Stimulated activated naive CD8-positive, alpha-beta T cell treated with anti-CD3 and anti-CD28 coated beads, Interleukin-15, amount 100 ng/mL, for 72 hours (primary cell): ENCODE measurements at places on chromosomes 16 and 17.

DNA sequence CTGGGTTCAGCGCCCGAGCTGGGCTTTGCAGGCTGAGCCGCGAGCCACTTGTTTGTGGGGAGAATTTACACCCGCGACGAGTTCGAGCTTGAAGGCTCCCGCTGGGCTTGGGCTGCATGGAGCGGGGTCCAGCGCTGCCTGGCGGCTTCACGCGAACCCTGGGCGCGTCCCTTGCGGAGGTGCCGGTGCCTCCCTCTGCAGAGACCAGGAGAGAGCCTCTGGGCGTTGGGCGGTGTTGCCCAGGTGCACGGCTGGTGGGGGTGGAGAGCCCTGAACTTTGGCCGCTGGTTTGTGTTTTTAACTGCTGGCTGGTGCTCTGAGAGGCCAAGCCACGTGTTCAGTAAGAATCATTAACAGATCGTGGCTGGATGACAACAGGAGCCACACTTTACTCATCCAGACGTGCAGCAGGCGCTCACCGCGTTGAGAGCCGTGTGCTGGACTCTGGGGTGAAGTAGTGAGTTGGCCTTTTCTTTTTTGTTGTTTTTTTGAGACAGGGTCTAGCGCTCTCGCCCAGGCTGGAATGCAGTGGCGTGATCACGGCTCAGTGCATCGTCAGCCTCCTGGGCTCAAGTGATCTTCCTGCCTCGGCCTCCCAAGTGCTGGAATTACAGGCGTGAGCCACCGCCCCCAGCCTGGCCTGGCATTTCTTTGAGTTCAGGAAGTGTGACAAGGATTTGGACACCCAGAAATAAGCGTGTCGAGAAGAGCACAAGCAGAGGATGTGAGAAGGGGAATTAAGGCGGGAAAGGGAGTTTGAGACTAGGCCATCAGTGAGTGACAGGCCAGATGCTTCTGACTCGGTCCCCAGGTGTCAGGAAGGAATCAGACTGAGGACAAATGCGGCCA, 827 bp downstream of the CDK10 start:
- no peak for DNase-seq

DNA sequence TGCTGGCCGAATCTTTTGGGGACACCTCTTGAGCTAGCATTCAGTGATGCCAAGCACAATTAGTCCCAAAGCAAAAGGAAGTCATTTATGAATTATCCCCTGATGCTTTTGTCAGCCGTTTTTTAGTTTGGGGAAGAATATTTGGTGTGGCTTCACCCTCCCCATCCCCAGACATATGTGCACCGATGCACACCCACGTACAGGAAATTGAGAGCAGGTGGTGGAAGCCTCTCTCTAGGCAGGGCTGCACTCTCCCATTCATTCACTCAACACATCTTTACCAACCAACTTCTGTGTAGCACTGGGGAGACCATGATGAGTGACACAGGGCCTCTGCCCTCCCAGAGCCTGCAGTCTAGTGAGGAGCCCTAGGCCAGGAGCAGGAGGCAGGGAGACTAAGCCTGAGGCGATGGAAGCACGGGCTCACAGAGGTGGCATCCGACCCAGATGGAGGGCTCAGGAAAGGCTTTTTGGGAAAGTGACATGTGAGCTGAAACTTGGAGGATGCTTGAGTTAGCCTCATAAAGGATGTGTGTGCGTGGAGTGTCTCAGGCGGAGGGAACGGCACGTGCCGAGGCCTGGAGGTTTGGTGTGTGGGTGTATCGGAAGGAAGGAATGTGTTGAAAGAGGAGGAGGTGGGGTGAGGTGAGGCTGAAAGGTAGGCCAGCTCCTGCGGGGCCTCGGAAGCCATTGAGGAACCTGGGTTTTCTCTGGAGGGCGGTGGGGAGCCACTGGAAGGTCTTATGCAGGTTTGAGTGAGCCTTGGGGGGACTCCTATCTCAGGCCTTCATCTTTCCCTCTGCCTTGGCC, 43.8 kb downstream of the PSME3IP1 start:
- no peak for DNase-seq

- DNase-seq: no peak
These were observed 282.4 kb upstream of the EEF2KMT start for GRCh38 chr16:5379954-5380353.

- no peak for DNase-seq
These were observed 265.3 kb downstream of the SEC14L1 start for GRCh38 chr17:77405867-77406732.

DNA sequence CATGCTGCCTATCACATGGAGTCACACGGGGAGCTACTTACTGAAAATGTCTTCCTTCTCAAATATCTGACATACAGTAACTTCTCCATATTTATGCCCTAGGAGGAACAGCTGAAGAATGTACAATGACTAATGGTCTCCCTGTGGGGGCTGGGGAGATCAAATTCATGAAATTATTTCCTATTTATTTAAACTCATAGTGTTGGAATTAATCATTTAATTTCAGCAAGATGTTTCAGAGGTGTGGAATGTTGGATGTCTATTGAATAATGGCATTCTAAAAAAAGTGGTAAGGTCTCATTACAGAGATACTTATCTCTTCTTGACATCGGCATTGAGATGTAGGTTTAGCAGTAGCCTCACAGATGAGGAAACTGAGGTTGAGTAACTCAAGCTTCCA, 214.3 kb upstream of the CDH11 start:
- DNase-seq: no peak

DNA sequence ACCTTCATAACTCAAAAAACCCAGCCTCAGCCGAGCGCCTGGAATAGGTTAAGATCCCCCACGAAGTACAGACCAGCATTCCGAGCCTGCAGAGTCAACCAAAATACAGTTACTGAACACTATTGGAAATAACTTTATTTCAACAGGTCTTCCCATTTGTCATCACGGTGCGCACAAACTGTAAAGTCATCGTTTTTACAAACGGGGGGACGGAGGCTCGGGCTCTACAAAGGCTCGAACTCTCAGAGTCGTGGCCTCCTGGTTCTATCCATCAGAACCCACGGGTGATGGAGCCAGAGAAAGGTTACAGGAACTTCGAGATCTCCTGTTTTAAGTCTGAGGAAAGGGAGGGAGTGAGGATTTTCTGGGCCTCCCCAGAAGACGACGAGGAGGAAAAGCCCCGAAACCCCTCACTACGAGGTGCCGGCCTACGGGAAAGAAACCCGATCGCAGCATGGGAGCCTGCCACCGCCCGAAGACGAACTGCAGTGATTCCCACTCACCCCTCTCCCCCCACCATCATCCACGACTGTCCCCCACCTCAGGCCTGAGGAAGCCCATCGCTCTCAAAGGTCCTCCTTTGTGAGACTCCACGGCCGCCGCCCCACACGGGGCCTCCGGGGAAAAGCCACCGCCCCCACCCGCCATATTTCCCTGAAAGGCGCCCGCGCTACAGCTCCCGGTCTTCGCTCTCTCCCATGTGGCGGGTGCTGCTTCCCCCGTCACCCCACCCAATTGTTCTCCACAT, 917 bp downstream of the YWHAE start:
- DNase-seq: peak; percentile 23

DNA sequence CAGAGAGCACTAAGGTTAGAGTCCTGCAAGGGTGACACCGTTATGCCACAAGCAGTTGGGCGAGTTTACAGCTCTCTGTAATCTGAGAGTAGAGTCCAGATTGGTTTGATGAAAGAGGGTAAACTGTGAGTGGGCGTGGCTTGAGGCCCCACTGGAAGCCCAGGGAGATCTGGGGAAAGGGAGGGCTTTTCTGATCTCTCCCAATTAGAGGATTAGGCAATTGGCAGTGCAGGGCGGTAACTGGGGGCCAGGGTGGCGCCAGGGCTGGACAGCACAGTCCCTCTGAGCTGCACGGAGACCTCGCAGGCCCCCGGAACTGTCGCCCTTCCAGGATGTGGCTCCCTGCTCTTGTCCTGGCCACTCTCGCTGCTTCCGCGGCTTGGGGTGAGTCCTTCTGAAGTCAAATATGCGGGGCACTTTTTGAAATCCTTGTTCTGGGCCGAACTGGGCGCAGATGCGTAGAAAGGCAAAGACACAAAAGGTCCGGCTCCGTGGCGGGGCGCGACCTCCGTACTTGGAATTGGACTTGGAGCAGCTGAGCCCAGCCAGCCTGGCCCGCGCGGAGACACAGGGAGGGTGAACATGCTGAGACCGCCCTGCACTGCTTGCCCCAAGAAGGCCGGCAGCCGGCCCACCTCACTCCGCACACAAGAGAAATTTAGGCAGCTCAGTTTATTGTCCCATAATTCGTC, 72.4 kb downstream of the CES1 start:
- DNase-seq: no peak

- no peak for DNase-seq
These were observed 52.4 kb upstream of the TANGO6 start for GRCh38 chr16:68790944-68791343.

DNA sequence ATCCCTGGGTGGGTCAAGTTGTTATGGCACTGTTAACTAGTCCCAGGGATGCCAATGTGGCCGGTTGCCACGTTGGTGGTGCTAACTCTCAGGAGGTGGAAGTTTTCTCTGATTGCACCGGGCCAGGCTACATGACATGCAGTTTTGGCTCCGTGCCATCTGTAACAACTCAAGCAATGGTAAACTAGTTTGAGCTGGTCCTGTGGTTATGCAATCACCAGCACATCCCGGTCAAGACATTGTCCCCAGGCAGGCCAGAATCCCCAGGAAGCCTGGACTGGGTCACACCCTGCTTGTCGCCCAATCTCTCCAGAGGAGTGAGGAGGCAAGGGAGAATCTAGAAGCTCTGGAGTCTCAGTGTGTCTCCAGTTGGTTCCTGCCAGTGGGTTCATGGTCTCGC, 10.1 kb upstream of the CCL17 start:
- DNase-seq: no peak

- DNase-seq: no peak
These were observed 16.1 kb downstream of the LASP1 start for GRCh38 chr17:38885728-38886642.

DNA sequence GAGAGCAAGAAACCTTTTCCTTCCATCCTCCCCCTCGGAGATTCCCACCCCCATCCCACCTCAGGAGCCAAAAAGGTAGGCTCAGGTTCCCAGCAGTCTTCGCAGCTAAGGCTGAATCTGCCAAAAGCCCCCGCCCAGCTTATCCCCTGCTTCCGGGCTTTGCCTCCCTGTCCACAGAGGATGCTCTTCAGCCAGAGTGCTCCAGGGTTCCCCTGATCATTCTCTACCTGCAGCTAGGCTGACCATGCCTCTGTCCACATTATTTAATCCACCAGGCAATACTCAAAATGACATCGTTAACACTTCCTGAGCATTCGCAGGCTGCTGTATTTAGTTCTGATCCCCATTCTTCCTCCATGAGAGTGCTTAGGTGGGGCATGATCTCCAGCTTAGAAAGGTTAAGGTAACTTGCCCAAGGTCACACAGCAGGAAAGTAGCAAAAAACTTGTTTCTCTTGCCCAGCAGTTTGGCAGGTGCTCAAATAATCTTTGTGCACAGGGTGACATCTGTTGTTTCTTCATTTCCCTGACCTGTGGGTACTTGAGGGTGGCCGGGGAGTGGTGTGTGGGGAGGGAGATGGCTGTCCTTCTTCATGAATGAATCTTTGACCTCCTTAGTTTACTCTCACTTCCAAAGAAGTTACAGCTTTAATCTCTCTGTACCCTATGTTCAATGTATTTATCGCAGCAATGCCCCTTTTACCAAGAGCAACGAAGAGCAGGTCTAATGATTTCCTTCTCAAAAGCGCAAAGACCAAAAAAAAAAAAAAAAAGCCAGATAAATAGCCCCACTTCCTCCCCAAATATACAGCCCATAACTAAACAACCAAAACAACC, 848 bp upstream of the TBKBP1 start:
- peak; percentile 5 for DNase-seq
